Stimulated activated CD4-positive, alpha-beta T cell treated with anti-CD3 and anti-CD28 coated beads, Interleukin-4, amount 100 ng/mL, for 48 hours (primary cell): ENCODE measurements at places on chromosomes 2 and 18.

GRCh38 chr2:186515376-186515775, 29.3 kb downstream of the ZC3H15 start:
- no peak for DNase-seq

DNA sequence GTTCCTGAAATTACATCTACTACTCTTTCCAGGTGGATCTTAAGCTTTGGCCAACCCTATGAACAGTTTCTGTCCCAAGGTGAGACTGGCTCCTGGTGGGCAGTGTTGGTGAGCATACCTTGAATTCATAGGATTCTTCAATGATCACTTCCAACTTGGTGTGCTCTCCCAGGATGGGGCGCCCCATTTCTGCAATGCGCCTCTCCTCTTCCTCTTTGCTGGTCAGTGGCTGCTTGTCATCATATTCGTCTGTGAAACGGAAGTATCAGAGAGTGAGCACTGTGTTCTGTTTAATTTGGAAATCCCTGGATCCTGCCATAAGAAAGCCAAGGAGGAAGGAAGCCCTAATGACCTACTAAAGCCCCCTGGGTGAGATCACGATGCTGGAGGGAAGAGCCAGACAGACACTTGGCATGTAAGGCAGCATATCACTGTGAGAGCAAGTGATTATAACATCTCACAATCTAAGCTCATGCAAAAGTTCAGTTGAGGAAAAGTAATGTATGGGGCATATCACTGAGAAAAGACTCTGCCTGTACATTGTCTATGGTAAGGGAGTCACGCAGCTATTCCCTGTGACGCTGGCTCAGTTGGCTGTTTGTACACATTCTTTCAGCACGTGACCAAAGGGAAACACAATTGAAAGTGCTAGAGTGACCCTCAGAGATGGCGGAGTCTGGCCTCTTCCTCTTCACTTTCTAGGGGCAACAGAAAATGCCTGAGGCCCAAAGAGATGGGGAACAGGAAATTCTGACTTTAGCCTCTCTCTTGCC, 287.0 kb downstream of the SLC8A1 start:
- no peak for DNase-seq

GRCh38 chr2:231300020-231300721, 95.3 kb upstream of the B3GNT7 start:
- DNase-seq, result no peak

GRCh38 chr2:120568089-120568974, 167.3 kb upstream of the GLI2 start:
- no peak for DNase-seq

- DNase-seq, result no peak
Measured at GRCh38 chr2:17588031-17588430, 47.5 kb downstream of the VSNL1 start.

GRCh38 chr18:13449651-13450050, 231.1 kb downstream of the LDLRAD4 start:
- DNase-seq, result no peak

- no peak for DNase-seq
Measured at GRCh38 chr18:51630706-51631105, 433.2 kb upstream of the MEX3C start.

DNA sequence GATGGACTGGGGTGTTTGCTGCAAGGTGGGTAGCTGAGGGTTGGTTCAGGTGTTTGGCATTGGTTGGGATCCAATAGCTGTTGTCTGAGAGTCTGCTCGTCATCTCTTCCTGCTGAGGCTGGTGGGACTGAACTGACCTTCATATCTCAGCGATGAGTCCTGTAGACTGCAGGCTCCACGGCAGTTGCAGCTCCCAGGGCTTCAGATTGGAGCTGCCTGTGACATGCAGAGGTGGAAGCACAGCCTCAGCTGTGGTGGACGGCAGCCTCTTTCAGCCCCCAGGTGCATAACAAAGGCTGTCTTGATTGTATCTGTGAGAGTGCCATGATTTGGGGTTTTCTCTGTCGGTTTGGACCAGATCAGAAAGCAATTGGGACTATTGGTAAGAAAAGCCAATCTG, 3.9 kb upstream of the IL1R2 start:
- DNase-seq, result no peak

GRCh38 chr2:71801556-71801955, 346.1 kb downstream of the CYP26B1 start:
- no peak for DNase-seq

DNA sequence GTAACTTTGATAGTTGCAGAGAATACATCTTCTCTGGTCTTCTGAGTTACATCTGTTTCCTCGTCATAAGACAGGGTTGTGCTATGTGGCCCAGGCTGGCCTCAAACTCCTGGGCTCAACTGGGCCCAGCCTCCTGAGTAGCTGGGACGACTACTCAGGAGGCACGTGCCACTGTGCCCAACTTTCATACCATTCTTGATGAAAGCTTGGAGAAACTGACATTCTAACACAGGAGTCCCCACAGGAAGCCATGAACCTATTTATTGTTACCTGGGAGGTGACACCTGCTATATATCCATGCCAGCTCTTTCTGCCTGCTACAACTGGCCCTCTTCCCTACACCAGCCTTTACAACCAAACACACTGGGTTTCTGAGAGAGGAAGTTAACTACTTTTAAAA, 19.1 kb downstream of the EIF2AK3 start:
- DNase-seq, result no peak

- no peak for DNase-seq
Measured at GRCh38 chr2:200757399-200757798, 54.3 kb upstream of the BZW1 start.

- no peak for DNase-seq
Measured at GRCh38 chr2:144559681-144560080, 39.8 kb upstream of the ZEB2 start.

DNA sequence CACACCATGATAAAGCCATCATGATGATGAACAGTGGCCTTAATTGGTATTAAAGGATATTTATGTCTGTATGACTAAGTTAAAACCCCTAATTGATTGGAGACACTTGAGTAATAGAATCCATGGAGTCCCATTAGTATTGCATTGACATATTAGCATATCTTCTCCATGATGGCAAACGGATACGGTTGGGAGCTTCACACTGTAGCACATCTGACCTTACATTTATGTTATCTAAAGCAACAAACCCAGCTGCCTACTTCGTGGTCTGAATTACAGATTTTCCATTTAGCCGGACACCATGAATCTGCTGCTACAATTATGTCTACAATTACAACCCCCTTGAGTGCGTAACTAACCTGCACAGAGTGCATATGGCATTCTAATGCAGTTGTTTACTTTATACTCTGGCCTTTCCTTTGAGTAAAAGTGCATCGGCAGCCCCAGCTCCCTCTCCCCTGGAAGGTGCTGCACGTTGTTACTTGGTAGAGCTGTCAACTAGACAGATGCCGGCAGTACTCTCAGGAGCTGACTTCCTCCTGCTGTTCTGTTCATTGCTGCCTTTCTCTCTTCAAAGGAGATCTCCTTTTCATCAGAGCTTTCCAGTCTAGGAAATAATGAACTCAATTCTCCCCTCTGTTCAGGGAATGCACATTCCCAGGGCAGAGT, 92.1 kb downstream of the LRRC30 start:
- DNase-seq, result no peak

DNA sequence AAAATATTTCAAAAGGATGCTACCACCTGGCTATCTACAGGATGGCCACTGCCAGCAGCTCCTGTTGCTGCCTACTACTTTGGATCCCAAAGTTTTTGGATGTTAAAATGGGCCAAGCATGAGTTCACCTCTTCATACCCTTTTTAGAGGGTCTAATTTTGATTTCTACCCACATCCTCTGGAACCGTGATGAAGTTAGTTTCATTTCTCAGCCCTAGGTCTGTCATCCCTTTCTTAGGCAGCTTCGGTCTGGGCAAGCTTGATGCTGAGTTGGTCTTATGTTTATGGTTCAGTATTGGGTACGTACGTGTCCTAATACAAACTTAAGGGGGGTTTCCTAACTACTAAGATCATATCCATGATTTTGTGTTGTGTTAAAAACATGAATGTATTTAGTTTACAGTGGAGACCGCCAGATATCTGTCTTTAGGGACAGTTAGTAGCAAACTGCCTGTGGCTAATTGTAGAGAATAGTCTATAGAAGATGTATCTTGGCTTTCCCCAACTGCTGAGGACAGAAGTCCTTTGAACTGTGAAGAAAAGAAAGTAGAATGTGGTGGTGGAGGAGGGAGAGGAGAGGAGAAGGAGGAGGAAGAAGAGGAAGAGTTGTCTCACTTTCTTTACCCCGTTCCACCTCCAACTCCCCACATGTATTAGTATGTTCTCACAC, 184.9 kb downstream of the UBE2E3 start:
- DNase-seq, result no peak
